ENCODE measurements at places on chromosomes 5 and 9.

GRCh38 chr9:13128266-13128860, 151.1 kb downstream of the MPDZ start:
- DNase-seq, result no peak

- DNase-seq, result no peak
Observed at GRCh38 chr9:88307136-88307535, 81.1 kb upstream of the SPIN1 start.

GRCh38 chr5:158777647-158778350, 321.9 kb downstream of the EBF1 start:
- DNase-seq, result no peak

DNA sequence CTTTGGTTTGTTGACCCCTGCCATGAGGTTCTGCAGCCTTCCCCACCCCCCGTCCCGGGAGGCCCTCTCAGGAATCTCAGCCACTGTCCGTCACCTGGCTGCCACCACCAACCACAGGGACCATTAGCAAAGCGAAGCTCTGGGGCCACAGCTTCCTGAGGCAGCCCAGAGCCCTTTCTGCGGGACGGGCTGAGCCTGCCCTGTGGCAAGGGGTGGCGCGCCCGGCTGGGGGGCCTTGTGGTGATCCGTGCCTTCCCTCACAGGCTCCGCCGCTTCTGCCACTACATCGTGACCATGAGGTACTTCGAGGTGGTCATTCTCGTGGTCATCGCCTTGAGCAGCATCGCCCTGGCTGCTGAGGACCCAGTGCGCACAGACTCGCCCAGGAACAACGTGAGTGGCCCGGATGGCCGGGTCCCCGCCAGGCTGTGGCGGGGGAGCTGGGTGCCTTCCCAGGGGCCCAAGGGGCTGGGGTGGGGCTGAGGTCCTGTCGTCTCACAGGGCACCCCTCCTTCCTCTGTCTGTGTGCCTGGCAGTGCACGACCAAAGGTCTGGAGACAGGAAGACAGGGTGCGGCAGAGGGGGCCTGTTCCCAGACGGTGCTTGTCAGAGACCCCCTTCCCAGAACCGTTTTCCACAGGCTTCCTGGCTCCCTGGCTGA, 169.2 kb downstream of the CACNA1B start:
- no peak for DNase-seq

DNA sequence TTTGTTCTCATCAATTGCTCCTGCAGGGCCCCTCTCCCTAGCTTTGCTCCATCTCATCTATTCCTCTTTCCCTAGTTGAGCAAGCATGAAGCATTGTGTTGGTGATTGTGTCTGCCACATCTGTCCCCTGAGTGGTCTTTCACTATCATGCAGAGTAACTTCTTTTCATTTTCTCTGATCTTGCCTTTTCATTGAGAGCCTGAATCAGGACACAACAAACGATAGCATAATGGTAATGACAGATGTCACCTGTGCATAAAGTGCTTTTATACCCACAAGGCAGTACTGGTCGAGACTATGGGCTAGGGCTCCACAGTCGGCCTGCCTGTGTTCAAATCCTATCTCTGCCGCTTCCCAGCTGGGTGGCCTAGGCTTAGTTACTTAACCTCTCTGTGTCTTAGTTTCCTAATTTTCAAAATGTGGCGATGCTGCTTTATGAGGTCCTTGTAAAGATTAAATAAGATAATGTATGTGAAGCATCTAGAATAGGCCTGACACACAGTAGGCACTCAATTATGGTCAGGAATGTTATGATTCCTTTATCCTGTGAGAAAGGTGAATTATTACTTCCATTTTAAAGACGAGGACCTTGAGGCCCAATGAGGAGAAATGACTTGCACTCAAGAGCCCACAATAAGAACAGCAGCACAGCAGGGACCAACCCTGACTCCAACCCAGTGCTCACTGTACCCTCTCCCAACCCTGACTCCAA, 137.1 kb upstream of the ZNF618 start:
- no peak for DNase-seq

- no peak for DNase-seq
Observed at GRCh38 chr5:57947181-57947580, 464.6 kb upstream of the ACTBL2 start.

- DNase-seq, result peak; percentile 25
Observed at GRCh38 chr5:36696059-36696673, 89.8 kb downstream of the SLC1A3 start.

- DNase-seq, result no peak
Observed at GRCh38 chr5:60024104-60024503, 130.6 kb upstream of the PDE4D start.

GRCh38 chr9:118331622-118332045, 627.4 kb downstream of the TLR4 start:
- DNase-seq, result no peak

DNA sequence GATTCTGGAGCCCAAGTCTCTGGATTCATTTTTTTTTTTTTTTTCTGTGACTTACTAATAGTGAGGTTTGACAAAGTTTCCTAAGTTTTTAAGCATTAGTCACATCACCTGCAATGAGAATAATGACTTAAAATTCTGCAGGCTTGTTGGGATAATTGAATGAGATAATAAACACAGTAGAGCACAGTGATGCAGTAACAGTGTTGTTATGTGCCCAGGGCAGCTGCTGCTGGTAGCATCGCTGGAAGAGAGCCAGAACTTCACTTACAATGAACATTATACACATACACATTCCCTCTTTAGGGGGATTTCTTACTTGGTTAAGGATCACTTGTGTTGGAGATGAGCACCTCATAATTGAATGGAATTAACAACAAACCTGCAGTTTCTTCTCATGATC, 78.9 kb downstream of the ALDH7A1 start:
- no peak for DNase-seq

DNA sequence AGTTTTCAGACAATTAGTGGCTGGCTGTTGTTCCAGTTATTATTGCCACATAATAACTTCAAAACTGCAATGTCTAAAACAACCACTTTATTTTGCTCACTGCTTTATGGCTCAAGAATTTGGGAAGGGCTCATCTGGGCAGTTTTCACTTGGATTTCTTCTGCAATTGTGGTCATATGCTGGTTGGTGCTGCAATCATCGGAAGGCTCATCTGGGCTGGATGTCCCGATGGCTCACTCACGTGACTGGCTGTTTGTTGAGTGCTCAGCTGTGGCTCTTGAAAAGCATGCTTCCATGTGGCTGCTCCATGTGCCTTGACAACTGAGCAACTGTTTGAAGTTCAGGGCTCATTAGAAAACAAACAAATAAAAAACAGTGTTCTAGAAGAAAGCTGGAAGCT, 1032.5 kb downstream of the DTWD2 start:
- no peak for DNase-seq

DNA sequence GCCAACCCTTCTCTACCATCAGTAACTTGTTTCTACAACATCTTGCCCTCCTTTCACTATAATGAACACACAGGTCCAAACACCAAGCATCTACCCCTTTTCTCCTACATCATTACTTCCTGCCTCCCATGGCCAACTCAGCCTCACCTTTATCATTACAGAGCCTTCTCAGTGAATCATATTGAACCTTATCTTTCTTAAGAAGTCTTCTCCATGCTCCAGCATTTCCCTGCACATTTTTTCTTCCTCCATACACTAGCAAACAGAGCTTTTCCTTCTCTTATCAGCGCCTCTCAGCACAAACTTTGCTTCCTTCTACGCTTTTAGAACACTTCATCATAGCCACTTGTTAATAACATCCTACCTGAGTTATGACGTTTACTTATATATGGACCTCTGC, 148.2 kb downstream of the ARL15 start:
- no peak for DNase-seq

GRCh38 chr9:9612270-9612669, 1000.5 kb downstream of the PTPRD start:
- DNase-seq, result no peak

- DNase-seq, result no peak
Observed at GRCh38 chr5:78779771-78780616, 131.4 kb upstream of the LHFPL2 start.

GRCh38 chr5:102617191-102618187, 118.7 kb upstream of the SLCO6A1 start:
- no peak for DNase-seq

DNA sequence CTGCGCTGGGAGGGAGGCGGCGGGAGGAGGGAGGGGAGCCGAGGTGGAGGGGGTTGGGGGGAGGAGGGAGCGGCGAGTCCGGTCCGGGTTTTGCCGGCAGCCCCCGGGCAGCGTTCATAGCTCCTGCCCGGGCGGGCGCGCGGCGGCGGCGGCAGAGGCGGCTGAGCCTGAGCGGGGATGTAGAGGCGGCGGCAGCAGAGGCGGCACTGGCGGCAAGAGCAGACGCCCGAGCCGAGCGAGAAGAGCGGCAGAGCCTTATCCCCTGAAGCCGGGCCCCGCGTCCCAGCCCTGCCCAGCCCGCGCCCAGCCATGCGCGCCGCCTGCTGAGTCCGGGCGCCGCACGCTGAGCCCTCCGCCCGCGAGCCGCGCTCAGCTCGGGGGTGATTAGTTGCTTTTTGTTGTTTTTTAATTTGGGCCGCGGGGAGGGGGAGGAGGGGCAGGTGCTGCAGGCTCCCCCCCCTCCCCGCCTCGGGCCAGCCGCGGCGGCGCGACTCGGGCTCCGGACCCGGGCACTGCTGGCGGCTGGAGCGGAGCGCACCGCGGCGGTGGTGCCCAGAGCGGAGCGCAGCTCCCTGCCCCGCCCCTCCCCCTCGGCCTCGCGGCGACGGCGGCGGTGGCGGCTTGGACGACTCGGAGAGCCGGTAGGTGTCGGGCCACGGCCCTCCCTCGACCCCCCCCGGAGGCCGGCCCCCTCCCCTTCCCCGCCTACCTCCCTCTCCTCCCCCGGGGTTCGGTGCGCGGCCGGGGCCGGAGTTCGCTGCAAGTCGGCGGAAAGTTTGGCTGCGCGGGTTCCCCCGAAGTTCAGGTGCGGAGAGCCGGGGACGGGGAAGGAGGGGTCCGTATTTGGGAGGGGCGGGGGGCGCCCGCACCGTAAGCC, at the start of gene CXXC5:
TSS of gene CXXC5 (plus strand) at position 145 of the 877 bp plus-strand sequence. CDS start 32,175 bp downstream, outside the sequence.
- DNase-seq, result peak; percentile 62

DNA sequence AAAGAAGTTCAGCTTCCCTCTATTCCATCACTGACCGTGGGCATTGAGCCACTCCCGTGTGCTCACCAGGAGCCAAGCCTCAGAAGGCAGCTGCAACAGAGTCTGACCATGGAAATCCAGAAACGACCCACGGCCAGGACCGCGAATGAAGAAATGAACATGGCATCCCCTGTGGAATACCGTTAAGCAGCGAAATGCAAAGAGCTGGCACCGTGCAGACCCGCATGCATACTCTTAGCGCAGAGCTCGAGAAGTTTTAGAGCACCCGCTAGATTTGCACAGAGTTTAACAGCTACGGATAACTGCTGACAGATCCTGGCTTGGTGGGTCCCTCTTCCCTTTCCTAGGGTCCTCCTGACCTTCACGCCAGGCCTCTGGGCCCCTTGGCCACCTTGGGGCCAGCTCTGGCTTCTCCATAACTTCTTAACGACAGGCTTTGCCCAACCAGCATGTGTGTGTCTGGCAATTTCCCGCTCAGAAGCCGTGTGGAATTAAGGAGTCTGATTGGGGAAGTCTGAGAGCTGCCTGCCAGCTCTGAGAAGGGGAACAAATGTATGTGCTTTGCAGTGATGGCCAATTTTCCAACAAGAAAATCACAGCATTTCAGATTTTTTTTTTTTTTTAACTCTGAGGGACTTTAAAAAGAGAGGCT, 75.3 kb upstream of the COL5A1 start:
- DNase-seq, result no peak

DNA sequence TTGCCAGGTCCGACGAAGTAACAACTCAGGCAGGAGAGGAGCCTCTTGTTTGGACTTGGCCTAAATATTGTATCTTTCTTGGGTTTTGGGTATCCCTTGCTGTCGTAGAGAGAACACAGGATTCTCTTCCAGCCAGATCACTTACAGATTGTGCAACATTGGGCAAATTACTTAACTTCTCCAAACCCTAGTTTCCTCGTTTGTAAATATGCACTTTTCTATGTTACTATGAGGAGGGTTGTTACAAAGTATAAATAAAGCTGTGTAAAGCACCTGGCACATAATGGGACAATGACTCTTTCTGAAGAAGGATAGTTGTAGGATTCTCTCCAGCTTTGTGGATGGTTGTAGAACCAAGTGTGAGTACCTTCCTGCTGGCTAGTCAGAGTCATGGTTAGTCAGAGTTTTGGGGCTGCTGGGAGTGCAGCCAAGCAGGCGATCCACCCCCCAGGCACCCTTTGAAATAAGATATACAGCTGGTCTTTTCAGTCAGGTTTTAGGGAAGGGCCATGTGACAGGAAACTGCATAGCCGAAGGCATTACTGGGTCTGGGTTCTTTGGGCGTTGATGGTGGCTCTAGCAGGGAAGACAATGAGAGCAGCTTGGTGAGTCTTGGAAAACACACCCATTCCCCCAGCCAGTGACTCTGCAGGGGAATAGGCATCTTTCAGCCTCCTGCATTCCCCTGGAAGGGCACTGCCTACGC, 49.9 kb upstream of the GDNF start:
- no peak for DNase-seq

GRCh38 chr9:131630205-131630831, 85.0 kb downstream of the PRRT1B start:
- peak; percentile 52 for DNase-seq

DNA sequence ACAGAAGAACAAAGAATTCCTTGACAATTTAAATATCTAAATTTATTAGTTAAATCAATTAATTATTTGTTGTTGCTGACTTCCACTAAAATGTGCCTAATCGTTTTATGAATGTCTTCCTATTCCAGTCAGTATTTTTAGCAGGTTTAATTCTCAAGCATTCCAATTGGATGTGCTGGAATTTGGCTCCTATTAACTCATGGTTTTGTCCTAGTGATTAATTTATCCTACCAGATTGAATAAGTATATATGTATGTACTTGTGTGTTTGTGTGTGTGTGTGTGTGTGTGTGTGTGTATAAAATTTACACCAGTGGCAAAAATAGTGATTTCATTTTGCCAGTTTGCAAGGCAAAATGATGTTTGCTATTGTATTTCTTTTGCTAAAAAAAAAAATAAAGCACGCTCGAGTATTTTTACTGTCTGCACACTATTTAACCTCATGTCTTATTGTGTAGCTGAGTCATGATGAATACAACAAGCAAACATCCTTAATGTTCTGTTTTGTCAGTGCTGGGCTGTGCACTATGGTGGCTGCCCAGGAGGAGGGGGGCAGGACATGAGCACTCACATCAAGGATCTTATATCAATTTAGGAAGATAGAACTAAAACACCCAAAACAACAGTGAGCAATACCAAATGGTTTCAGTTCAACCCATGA, 375.5 kb downstream of the PDE4D start:
- DNase-seq, result no peak

DNA sequence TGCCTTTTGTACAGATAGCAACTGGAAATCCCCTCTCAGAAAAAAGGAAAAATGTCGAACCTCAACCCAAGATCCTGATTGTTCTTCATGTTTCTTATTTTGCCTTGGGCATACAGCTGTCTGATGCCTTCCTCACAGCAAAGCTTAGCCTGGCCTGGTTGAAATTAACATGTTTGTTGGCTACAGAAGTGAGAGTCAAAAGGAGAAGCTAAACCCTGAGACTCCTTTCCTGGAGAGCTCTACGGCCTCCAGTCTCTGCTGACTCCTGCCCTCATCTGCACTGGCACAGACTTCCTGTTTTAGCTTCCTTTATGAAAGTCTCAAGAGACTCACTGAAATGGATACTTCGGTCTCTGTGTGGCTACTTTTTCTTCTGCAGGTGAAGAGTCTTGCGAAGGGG, 186.7 kb downstream of the PARP8 start:
- peak; percentile 23 for DNase-seq

- no peak for DNase-seq
Observed at GRCh38 chr9:134335061-134335460, 8.8 kb downstream of the RXRA start.

All from CD4-positive, alpha-beta T cell treated with Interferon alpha-2 for 1 hour (primary cell).